EL (cell line): ENCODE measurements at places on chromosomes 1 and 21.

DNA sequence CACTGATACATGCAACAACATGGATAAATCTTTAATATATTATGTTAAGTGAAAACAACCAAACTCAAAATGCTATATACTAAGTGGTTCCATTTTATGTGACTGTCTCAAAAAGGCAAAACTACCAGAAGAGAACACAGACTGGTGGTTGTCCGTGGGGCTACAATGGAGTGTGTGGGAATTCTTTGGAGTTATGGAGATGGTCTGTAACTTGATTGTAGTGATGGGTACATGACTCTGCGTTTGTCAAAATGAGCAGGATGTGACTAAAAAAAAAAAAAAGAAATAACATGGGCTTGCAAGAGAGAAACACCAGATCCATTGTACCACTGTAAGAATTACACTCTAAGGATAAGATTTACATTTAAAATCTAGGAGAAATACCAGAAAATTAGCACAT, 52.2 kb upstream of the KIAA1614 start:
- no peak for DNase-seq

- DNase-seq: peak; percentile 54
Observed at GRCh38 chr1:50774759-50775351, 185.2 kb downstream of the FAF1 start.

DNA sequence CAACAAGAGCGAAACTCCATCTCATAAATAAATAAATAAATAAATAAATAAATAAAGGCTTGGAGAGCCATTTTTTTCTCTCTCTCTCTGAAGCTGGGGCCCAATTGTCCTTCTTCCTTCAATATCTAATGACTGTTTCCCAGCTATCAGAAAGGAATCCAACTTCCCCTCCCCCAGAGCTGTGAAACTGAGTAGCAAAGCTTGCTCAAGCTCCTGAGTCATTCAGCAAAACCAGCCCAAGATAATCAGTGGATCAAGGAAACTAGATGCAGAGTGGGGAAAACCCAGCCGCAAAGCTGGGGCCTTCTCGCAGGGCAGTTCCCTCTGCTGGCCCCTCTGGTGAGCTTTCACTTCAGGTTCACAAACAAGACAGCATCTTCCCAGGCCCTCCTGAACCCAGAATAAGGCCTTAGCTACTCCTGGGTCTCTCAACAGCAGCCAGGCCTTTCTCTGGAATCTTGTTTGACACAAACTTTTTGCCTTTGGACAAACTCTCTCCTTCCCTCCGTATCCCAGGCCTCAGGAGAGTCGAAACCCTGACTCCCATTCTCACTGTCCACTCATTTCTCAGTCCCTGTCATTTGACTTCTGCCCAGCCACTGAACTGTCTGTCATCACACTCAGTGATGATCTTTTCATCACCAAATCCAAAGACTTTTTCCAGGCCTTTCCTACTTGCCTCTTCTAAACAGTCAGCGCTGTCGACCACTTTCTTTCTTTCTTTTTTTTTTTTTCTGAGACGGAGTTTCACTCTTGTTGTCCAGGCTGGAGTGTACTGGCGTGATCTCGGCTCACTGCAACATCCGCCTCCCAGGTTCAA, 18.0 kb upstream of the PTP4A2 start:
- peak; percentile 99 for DNase-seq

DNA sequence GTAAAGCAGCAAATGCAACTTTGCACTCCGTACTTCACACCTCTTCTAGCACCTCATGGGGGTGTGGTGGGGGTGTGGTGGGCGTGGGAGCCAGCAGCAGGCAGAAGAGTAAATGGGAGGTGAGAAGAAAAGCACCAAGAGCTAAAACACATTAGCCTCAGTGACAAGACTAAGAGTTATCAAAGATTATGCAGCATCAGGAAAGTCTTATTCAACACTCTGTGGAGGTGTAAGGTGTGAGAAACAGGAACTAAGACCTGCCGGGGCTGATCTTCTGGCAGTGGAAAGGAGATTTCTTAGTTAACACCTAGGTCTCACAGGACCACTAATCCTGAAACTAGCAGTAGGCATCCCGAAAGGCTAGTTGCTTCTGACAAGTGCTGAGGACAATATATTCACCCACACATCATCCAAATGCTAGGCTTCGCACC, 9.9 kb downstream of the TGFBR3 start:
- DNase-seq: no peak

- DNase-seq: peak; percentile 74
Observed at GRCh38 chr1:152189657-152190442, 30.8 kb upstream of the RPTN start.

DNA sequence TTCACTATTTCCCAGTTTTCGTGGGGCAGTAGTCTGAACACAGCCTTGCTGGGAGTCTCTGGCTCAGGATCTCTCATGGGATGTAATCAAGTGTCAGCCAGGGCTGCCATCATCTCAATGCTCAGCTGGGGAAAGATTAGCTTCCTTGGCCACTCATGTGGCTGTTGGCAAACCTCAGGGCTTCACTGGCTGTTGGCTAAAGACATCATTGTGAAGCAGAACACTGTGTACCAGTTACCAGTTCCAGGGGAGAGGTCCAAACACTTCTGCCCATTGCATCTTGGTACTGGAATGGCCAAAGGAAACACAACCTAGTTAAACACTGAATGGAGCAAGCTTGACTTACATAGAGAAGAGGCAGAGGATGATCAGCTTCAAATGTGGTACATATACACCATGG, 33.7 kb downstream of the AADACL4 start:
- DNase-seq: no peak

DNA sequence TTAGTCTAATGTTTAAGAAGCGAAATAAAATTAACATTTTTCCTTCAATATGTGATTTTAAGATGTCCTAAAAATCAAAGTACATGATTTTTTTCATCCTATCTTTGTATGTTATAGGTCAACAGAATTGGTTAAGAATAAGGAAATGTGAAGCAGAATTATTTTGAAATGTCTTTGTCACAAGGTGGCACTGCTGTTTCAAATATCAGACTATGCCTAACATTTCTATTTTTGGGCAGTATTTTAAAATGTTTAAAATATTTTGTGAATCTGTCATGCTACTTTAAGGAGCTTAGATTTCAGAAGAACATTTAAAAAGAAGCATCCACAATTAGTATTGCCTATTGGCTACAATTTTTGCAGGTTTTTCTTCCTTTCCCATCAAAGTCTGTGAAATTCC, 38.7 kb downstream of the AMY1C start:
- DNase-seq: peak; percentile 5

DNA sequence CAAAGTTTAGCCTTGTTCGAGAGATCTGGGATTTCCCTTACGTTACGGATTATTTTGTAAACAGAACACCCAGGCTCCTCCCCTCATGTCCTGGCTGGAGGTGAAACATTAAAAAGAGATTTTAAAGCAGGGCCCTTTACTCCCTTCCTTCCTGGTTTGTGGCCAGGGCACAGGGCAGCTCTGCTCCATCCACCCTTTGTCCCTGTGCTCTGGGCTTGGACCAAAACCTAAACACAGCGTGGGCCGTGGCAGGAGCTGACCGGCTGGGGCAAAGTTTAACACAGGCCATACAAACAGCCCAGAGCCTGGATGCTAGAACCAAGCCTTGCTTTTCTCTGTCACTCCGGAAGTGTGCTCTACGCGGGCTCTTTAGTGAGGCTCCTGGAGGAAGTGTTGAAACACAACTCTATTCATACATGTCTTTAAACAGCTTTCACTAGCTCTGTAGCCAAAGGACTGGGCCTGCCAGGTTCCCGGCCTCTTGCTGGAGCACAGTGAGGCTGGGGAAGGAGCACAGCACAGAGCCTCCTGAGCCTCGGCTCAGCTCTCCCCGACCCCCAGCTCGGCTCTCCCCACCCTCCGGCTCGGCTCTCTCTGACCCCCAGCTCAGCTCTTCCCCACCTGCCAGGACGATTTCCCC, 84.7 kb downstream of the PDE9A start:
- DNase-seq: no peak

GRCh38 chr1:37425221-37425620, 49.2 kb upstream of the ZC3H12A start:
- no peak for DNase-seq
